ENCODE measurements at places on chromosomes 2 and 18.
A peak's percentile ranks its signal among the peaks of the same experiment; 100 is the strongest.

GRCh38 chr18:60191926-60192325 is 180.6 kb downstream of the MC4R start:
- no peak for DNase-seq

DNA sequence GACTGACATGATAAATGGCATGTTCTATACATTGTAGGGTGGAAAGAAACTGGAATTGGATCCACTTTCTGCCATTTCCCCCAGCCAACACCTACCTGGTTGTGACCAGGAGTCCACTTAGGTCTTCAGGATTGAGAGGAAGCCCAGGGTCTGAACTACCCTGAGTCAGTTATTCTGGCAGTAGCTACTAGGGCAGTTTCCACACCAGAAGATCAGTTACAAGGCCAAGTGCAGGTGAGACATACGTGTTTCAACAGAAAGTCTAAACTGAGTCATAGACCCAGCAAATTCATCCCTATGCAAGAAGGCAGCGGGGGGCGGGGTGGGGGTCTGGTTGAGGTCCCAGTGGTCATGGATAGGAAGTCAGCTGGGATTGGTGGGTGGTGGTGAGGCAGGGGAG is 21.9 kb downstream of the ANTXR1 start:
- no peak for DNase-seq

- no peak for DNase-seq
Measured at GRCh38 chr2:119219873-119220272, 3.8 kb upstream of the STEAP3 start.

DNA sequence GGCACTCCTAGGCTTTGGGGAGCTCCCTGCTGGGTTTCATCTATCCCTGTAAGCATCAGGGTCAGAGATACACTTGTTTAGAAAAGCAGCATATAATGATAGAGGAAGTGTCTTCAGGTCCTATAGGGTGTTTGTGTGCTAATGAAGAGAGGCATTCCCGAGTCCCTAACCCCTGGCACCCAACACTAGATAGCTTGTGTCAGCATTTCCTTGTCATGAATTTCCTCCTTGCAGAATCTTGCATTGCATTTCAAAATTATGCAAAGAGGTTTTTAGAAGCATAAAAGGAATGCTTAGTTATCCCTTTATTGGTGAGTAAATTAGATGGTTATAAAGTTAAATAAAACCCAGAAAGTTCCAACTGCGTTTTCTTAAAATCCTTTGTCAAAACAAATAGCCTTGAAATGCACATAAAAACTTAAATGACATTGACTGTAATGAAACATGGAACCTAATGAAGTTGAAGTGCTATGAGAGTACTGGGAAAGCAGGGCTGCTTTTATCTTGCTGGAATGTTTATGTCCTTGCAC is 63.7 kb upstream of the LHCGR start:
- no peak for DNase-seq

- DNase-seq = no peak
Measured at GRCh38 chr2:42328148-42328833, 32.7 kb downstream of the COX7A2L start.

- DNase-seq = no peak
Measured at GRCh38 chr2:3059141-3059925, 318.3 kb downstream of the EIPR1 start.

- DNase-seq = no peak
Measured at GRCh38 chr18:7877609-7878008, 310.5 kb downstream of the PTPRM start.

DNA sequence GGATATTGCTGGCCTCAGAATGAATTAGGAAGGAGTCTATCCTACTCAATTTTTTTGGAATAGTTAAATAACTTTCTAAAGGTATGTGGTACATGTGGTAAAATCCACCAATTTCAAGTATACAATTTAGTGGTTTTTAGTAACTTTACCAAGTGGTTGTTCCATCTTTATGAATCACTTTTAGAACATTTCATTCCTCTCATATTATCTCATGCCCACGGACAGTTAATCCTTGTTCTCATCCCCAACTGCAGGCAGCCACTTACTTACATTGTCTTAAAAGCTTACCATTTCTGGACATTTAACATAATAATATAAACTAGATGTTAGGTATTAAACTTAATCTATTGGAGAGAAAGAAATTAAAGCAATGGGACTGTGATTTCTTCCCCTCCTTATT is 146.3 kb upstream of the ZC3H15 start:
- DNase-seq = no peak

- DNase-seq = no peak
Measured at GRCh38 chr2:109005686-109006204, 16.7 kb upstream of the EDAR start.

DNA sequence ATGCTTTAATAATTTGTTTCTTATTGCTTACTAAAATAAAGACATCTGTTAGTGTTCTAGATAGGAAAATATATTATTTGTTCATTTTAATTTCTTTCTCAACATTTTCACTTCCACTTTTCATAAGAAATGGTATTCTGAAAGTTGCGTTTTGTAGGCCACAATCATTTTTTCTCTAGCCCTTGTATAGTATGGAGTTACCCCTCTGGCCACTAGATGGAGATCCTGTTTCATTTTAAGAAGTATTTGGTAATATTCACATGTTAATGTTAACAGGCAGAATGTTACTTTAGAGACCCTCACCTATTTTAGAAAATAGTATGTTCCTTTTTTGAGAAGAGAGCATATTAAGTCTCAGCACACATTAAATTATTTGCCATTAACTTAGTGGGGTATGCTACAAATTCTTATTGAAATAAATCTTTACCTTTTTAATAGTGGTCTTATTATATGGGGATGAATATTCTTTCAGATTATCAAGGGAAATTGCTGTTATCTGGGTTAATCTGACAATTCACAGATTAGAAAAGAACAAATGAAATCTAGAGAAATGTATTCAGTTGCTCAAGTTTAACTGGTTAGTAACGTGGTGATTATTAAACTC is 73.9 kb upstream of the TTC27 start:
- no peak for DNase-seq

DNA sequence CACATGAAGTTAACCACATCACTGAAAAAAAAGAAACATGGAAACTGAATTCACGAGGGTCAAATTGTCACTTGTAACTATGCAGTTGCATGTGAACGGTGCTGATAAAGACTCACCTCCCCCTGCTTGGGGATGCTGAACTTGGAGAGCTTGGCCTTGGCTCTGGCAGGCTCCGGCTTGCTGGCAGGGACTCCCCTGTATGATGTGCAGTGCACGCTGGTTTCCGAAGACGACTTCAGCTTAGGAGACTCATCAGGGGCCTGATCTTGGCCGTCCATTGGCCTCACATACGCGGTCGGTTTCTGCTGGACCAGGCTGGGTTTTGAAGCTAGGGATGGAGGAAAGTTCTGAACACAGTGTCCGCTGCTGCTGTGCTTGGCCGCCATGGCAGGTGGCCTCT is 135.9 kb downstream of the AFF3 start:
- DNase-seq = no peak

DNA sequence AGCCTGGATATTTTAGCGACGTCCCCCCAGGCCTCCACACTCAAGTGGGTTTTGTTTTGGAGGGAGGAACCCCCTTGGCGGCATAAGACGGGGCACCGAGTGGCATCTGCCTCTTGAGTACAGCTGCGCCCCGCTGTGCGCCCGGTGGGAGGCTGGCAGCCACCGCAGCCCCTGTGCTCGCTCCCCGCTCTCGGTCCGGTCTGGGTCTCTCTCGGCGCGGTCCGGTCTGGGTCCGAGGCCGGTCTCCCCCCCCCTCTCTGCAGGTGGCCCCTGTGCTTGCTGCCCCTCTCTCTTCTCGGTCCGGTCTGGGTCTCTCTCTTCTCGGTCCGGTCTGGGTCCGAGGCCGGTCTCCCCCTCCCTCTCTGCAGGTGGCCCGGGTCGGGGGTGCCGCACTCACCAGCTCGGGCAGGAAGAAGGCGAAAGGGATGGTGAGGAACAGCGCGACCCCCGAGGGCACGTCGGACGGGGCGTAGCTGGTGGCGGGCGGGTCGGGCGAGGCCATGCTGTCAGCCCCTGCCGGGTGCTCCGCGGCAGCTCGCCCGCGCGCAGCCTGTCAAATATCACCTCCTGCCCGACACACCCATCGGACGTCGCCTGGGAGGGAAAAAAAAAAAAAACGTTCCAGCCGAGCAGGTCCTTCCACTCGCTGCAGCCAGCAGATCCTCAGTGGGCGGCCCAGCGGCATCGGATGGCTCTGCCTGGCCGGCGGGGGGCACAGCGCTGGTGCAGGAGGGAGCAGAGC is at the start of gene MALL:
Gene MALL (minus strand): TSS at position 532 of the 742 bp plus-strand sequence. CDS start 30 bp downstream, at position 502.
- no peak for DNase-seq

- no peak for DNase-seq
Measured at GRCh38 chr2:179340678-179341077, 76.0 kb upstream of the SESTD1 start.

- DNase-seq = no peak
Measured at GRCh38 chr2:163974766-163975165, 239.0 kb upstream of the FIGN start.

- DNase-seq = no peak
Measured at GRCh38 chr2:197628043-197628500, 47.3 kb downstream of the RFTN2 start.

- DNase-seq = no peak
Measured at GRCh38 chr2:213288913-213289700, 4.8 kb downstream of the SPAG16 start.

DNA sequence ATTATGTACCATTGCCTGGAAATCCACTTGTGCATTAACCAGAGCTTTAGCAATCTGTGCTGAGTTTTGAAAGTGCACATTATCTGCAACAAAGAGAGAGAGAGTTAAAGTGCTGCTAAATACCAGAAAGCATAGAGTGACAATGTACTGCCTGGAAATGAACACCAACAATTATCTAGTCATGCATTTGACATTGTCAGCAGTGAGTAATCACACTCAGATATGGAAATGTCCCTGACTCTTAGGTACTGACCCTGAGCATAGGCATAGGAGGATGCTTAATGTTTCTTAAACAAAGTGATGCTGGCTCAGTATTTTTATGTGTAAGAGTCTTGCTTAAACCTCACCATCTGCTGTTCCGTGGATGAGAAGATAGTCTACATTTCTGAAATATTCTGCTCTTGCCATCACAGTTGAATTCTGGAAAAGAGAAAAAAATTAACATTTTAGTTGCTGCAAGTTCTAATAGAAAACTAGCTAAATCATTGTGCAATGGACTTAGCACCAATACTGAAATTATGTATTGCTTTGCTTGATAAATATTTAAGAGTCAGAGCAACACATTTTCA is 20.8 kb upstream of the GCG start:
- no peak for DNase-seq

- DNase-seq = no peak
Measured at GRCh38 chr18:51884039-51884438, 456.0 kb upstream of the DCC start.

GRCh38 chr18:10488017-10488416 is 33.6 kb downstream of the APCDD1 start:
- DNase-seq = no peak

DNA sequence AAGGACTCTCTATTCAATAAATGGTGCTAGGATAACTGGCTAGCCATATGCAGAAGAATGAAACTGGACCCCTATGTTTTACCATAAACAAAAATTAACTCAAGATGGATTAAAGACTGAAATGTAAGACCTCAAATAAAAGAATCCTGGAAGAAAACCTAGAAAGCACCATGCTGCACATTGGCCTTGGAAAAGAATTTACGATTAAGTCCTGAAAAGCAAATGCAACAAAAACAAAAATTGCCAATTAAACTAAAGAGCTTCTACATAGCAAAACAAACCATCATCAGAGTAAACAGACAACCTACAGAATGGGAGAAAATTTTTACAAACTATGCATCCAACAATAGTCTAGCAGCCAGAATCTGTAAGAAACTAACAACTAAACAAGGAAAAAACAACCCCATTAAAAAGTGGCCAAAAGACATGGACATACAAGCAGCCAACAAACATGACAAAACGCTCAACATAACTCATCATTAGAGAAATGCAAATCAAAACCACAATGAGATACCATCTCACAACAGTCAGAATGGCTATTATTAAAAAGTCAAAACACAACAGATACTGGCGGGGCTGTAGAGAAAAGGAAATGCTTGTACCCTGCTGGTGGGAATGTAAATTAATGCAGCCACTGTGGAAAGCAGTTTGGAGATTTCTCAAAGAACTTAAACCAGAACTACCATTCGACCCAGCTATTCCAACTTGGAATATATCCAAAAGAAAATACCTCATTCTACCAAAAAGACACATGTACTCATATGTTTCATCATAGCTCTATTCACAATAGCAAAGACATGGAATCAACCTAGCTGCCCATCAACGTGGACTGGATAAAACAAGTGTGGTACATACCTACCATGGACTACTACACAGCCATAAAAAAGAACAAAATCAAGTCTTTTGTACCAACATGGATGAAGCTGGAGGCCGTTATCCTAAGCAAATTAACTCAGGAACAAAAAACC is 30.6 kb downstream of the SEPTIN10 start:
- no peak for DNase-seq

DNA sequence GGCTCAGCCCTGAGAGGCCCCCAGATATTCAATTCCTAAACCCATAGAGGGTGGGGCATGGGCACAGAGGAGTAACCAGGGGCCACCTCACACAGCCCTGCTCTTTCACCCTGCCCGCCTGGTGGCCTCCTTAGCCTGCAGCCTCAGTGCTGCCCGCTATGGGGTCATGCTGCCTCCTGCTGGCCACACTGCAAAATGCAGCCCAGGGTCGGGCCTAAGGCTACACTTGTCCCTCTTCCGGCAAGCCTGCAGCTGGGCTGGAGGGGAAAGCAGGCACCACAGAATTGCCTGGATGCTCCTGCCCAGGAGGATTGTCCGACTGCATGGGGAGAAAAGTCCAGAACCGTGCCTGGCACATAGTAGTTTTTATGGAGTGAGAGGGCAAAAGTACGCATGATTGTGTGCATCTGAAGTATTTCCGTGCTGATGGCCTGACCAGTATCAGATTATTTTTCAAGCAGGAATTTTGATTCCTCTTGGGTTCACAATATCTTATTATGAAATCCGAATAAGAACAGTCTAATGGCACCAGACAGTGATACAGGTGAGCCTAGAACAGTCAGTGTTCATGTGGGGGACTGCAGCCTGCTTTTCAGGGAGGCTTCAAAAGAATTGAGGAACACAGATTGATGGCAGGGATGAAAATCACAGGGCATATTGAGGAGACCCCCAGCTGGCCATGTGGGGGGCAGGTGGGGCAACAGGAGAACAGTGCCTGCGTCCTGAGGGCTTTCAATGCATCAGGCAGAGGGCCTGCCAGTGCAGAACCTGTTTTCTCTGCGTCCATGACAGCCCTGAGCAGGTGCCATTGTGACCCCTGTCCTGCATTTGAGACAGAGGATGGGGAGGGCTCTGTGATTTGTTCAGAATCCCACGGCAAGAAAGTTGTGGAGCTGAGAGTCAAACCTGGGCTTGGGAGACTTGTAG is 51.2 kb upstream of the ALPP start:
- DNase-seq = peak; percentile 67

DNA sequence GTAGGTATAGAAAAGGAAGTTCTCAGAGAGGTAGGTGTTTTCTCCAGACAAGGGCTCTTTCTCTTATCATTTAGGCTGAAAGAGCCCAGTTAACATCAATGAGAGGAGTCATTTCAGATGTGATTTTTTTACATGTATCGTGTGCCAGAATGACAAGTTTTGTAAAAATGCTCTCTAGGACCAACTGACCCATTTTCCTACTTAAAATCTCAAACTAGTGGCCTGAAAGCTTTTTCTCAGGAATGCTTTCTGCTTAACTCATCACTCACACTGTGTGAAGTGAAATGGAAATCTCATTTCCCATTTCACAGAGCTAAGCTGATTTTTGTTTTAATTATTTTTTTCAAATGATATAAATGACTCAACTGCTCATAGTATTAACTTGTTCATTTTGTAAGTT is 128.7 kb upstream of the CYP26B1 start:
- no peak for DNase-seq

- no peak for DNase-seq
Measured at GRCh38 chr2:230899287-230899686, 25.8 kb downstream of the GPR55 start.

GRCh38 chr2:39593439-39594393 is 72.0 kb upstream of the TMEM178A start:
- no peak for DNase-seq

All from stimulated activated naive CD4-positive, alpha-beta T cell treated with Interleukin-2 at 50 U/mL for 16 hours (primary cell).